ENCODE measurements at places on chromosomes 2 and 18.

DNA sequence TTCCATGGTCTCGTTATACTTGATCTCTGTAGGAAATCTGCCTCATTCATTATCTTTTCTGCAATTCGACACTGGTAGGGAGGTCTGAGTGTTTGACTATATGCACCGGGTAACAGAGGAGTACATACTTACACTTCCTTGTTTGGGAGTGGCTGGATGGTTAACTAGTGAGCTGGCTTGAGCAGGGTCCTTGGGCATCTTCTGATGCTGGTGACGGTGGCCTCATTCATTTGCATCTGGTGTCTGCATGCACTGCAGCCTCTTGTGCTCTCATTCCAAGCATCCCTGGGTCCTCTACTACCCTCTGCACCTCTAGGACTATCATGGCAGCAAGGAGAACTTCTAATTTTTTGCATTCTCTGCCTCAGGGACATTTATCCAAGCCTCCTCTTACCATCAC lies 100.0 kb upstream of the TCF4 start:
- no peak for DNase-seq

- DNase-seq, result no peak
These were observed 9.8 kb downstream of the LGALSL start for GRCh38 chr2:64463781-64464180.

- DNase-seq, result no peak
These were observed 27.3 kb upstream of the MGAT5 start for GRCh38 chr2:134226601-134227000.

DNA sequence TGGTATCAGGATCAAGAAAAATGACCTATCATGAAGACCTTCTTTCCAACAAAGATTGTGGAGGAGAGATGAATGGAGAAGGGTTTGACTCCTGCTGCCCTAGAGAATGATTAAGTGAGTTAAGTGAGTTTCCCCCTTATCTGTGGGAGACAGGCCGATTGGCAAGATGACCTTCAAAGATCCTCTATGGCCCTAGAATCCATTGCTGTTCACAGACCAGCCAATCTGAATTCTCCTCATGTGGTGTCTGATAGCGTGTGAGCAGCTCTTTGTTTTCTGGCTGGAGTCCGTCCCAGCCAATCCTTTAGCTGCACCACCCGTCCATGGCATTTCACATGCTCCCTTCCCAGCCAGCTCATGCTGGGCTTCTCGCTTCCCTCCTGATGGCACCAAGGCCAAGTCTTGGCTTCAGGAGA lies 79.4 kb downstream of the MARCHF4 start:
- DNase-seq, result no peak

- no peak for DNase-seq
These were observed 848 bp downstream of the VRK2 start for GRCh38 chr2:58047373-58047935.

GRCh38 chr2:9646196-9647030 lies 15.6 kb upstream of the YWHAQ start:
- DNase-seq, result no peak

GRCh38 chr2:201816657-201817575 lies 10.6 kb downstream of the CDK15 start:
- no peak for DNase-seq

DNA sequence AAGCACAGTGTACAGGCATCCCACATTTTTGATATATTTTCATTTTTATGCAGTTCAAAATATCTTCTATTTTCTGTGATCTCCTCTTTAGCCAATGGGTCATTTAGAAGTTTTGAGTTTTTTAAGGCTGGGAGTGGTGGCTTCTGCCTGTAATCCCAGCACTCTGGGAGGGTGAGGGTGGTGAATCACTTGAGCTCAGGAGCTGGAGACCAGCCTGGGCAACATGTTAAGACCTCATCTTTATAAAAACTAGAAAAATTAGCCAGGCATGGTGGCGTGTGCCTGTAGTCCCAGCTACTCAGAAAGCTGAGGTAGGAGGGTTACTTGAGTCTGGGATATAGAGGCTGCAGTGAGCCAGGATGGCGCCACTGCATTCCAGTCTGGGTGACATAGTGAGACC lies 17.8 kb downstream of the UBR3 start:
- no peak for DNase-seq

DNA sequence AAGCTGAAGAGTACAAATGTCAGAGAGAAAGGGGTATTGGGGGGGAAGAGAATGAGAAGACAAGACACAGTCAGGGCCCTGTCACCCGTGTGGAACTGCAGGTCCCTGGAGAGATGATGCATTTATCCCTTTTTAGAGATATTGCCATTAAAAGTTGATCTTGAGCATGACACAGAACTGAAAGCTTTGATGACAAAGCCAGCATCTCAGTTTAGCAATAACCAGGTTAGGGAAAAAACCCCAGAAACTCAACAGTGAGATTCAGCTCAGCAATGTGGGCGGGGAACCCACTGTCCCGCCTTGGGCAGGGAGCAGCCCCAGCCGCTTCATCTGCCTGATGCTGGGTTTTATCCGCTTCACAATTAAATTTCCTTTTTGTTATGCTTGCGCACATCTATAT lies 181.1 kb downstream of the NEDD4L start:
- DNase-seq, result no peak

- no peak for DNase-seq
These were observed 760 bp upstream of the CNOT11 start for GRCh38 chr2:101251844-101252407.

- no peak for DNase-seq
These were observed 327.4 kb upstream of the CWC22 start for GRCh38 chr2:180334514-180334913.

- no peak for DNase-seq
These were observed 146.6 kb upstream of the CCDC68 start for GRCh38 chr18:55105873-55106272.

DNA sequence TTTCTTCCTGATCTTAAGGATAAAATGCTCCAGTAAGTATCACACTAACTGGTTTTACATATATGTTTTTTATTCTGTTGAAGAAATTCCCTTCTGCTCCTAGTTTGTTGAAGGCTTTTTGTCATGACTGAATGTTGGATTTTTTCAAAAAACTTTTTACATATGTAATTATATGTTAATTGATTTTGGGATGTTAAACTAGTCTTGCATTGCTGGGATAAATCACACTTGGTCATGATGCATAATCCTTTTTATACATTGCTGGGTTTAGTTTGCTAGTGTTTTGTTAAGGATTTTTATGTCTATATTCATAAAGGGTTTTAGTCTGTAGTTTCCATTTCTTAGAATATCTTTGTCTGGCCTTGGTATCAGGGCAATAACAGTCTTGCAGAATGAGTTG lies 65.6 kb upstream of the TXNDC2 start:
- no peak for DNase-seq

DNA sequence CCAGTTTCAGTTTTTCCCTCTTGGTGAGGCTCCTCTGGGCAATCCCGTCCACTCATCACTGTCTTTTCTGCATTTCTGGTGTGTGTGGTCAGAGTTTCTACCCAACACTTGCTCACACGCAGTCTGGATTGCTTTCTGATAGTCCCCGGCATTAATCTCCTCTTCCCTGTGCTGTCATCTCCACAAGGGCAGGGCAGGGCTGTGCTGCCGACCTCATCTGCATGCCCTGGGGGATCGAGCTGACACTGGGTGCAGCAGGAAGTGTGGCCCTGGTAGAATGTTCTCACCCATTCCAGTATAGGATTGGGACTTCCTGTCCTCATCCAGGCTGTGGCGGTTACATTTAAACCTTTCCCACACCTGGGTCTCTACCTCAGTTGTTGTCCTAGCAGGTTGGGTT lies 80.0 kb upstream of the FAM136A start:
- DNase-seq, result no peak

DNA sequence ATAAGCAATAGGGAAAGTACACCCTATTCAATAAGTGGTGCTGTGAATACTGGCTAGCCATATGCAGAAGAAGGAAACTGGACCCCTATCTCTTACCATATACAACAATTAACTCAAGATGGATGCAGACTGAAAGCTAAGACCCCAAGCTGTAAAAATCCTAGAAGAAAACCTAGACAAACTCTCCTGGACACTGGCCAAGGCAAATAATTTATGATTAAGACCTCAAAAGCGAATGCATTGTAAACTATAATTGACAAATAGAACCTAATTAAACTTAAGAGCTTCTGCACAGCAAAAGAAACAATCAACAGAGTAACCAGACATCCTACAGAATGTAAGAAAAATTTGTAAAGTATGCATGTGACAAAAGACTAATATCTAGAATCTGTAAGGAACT lies 41.1 kb upstream of the ASXL3 start:
- no peak for DNase-seq
